ENCODE measurements at places on chromosomes 5 and 9. TPM values are rescaled to one million over a fixed set of nuclear protein-coding genes. Genes with fewer than 3 reads are reported as not detected.

The AFAP1L1 gene
- polyA plus RNA-seq: 35.9 TPM

The FBP2 gene
- 0.04 TPM for polyA plus RNA-seq

The LCN1 gene
- polyA plus RNA-seq: not detected

The TUSC1 gene
- polyA plus RNA-seq: 12.1 TPM

The ITGA2 gene
- 1.3 TPM for polyA plus RNA-seq

The TERT gene
- not detected for polyA plus RNA-seq

The SLC25A2 gene
- polyA plus RNA-seq: 0.22 TPM

DNA sequence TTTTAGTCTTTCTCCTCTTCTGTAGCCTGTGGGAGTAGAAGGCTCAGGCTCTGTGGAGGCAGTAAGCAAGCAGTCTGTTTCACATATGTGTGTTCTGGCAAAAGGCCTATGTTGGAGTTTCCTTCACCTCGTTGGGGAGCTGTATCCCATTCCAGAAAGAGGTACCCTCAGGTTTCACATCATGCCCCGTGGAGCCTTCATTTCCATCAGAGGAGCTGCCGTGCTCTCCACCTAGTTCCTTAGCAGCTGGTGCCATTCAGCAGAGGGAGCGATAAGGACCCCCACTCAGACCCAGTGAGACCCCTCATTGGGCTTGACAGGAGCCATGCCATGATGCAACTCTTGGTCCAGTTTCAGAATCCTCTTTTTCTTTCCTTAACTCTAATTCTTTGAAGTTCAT lies 50.6 kb upstream of the ANGPTL2 start:
- DNase-seq: no peak

DNA sequence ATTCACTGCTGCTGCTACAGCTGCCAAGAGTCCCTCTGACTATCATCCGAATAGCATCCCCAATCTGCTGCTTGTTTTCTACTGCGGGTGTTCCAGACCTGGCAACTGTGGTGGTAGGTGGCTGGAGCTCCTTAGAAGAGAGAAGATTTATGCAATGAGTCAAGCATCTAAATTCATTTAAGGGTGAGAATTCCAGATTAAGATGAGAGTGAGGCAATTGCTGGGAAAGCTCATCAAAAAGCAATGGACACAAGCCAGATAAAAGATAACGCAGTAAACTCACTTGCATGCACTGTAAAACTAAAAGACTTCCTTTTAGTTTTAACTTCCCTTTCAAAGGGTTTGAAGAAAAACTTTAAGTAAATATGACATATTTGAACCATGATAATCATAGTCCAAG lies 3.9 kb downstream of the PLK2 start:
- no peak for DNase-seq

DNA sequence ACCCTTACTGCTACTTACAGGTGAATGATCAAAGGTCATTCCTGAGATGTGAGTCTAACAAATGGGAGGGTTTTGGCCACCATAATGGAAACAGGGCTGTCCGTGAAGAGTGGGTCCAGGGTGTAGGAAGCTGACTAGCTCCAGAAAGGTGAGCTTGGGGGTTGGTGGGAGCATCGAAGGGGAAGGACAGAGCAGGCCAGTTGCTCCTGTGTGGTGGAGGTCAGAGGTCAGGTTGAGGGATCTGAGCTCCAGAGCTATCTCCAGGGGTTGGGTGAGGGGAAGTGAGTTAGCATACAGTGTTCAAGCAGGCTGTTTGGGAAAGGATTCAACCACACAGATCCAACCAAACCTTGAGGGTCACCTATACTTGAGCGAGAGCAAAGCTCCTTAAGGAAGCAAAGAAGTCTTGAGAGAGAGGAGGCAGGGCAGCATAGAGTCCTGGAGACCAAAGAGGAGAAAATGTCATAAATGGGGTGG lies 18.7 kb upstream of the GLDC start:
- DNase-seq: no peak

GRCh38 chr9:91182429-91183225 lies 179.1 kb downstream of the AUH start:
- no peak for DNase-seq

- DNase-seq: no peak
Measured at GRCh38 chr9:82526577-82526976, 536.4 kb downstream of the RASEF start.

GRCh38 chr9:94140418-94140780 lies 56.1 kb downstream of the PTPDC1 start:
- no peak for DNase-seq

GRCh38 chr5:175096469-175097165 lies 347.4 kb downstream of the DRD1 start:
- no peak for DNase-seq

DNA sequence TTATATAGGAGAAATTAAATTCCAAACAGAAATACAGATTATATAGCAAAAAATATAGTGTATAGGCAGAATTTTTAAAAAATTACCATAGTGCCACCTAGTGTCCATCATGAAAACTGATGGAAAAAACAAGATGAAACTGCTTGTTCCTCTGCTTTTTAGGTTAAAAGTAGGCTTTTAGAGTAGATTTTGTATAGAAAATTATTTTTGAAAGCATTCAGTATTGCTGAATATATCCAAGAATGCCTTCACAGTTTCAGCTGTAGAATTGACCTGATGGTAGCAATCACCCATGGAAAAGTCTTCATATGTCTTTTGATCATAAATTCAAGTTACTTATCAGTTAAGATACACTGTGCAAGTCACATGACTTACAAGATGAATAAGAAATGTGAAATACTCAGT lies 19.7 kb downstream of the RIOK2 start:
- DNase-seq: no peak

DNA sequence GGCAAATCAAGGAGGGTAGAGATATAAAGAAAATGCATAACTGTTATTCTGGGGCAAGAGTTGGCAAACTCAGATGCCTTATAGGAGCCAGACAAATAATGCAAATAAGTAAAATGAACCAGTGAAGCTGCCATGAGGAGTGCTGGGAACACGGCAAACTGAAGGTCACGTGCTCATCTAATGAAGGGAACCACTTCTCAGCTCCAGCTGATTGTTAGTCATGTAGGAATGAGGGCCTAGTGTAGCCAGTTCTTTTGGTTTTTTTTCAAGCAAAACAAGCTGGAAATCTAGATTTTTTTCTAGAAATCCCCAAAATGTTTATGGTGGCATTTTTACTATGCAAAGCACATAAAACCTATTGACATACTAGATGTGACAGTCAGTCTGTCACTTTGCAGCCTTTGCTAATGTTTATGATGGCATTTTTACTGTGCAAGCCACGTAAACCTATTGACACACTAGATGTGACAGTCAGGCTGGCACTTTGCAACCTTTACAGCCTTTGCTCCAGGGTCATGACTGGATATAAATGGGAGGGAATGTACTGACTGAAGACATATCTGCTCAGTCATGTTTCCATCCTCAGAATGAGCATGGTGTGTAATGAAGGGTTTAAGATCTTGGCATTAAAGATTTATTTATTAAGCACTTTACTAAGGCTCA lies 39.4 kb downstream of the RUSC2 start:
- no peak for DNase-seq

DNA sequence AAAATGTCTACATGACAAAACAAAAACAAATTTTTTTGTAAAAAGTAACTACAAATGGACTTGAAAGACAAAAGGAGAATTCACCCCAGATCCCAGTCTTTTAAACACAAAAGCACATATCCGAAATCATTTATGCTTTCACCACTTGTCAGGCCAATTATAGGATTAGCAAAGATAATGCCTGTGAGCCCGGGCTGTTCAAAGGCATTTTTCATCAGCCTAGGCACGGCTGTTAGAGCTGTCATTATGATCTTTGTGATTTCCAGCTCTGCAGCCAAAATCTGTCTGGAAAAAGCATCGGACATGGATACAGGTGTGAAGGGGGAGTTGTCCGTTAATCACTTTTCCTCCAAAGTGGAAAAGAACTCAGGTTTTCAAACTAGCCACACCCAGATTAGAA lies 23.6 kb upstream of the RAB14 start:
- no peak for DNase-seq

GRCh38 chr5:160339406-160340130 lies 27.2 kb upstream of the CCNJL start:
- no peak for DNase-seq

DNA sequence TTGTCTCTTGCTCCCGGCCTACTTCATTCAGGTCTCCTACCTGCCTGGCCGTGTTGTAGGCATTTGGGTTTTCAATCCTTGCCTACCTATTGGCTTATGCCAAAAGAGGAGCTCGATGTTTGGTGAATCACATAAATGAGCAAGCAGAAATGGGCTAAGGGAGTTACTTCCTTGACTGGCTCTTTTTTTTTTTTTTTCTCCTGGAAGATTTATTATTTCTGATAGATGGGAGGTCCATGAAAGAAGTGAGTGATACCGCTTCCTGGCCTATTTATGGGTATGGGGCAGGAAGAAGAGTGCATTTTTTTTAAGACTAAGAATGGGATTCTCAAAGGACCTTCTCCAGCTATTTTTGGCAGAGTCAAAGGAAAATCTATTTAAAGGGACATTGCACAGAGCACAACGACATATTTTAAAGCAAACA lies 294.1 kb downstream of the ARHGAP26 start:
- DNase-seq: no peak

DNA sequence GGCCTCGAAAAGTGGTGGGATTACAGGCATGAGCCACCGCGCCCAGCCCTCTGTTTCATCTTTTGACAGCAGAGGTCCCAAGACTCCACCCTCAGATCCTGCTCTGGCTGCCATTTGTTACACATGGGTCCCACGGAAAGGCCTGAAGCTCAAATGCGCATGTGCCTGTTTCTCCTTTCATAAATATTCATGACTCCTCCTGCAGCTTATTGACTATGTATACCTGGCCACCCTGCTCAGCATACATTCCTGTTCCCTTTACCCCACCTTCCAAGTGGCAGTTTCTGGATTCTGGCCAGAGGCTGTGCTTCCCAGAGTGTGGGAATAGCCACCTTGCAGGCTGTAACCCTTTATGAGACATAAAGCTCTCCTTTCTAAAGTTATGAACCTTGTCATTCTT lies 46.5 kb downstream of the AUH start:
- DNase-seq: no peak

- DNase-seq: no peak
Measured at GRCh38 chr9:69762527-69762926, 2.7 kb upstream of the PTAR1 start.

DNA sequence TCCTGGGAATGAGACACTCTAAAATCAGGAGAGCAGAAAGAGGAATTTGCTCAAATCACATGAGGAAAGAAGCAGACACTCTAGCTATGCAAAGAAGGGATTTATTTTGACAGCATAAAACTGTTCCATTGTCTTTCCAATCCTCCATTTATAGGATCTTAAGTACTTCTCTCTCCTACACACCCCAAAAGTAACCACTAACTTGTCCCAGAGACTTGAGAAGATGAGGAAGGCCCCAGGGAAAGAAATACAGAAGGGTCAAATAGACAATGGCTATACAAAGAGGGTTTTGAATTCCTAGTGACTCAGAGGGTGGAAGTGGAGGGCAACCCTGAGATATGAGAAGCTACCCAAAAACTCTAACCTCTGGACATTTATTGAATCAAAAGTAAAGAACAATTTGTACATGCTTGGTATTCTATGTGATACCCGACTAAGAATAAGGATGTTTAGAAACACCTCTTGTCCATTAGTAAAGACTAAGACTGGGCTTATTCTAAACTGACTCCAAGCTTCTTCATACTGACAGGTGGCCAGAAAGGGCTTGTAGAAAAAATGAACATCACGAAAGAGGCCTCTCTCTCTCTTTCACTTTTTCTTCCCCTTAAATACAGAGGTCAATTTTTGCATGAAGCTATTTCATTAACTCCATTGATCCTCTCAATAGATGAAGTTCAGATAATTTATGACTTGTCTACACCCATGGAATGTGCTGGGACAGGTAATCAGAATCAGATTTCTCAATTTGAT lies 20.6 kb downstream of the DMAC1 start:
- DNase-seq: no peak

DNA sequence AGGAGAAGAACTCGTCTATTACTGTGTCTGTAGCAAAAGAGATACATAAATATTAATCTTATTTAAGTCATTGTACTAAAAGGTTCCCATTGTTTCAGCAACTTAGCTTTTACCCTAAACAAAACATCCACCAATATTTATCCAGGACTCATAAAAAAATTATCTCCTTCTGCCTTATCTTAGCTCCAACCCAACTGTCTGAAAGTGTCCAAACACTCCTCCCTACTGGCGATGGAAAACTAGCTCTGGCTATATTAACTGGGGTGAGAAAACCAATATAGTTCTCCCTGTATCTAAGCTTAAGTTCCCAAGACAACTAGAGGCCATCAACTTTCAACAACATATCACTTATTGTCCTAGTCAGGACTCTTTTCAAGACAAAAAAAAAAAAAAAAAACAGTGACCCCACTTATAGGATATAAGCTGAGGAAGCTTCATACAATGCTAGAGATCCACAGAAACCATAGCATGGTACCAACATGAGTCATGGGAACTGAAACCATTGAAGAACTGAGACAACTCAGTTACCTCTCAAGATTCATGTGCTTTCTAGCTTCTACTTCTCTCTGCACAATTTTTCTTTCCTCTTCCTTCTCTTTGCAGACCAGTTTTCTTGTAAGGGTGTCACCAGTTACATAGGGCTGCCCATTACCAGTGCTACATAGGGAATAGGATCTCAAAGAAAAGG lies 150.7 kb upstream of the RASA1 start:
- no peak for DNase-seq

Data from heart right ventricle (tissue), 16 donors.